Cortex of kidney (tissue), 1 donor: ENCODE measurements at places on chromosomes 5 and 9.

- DNase-seq: no peak
These were observed 130.9 kb downstream of the CCDC192 start for GRCh38 chr5:127834094-127834531.

DNA sequence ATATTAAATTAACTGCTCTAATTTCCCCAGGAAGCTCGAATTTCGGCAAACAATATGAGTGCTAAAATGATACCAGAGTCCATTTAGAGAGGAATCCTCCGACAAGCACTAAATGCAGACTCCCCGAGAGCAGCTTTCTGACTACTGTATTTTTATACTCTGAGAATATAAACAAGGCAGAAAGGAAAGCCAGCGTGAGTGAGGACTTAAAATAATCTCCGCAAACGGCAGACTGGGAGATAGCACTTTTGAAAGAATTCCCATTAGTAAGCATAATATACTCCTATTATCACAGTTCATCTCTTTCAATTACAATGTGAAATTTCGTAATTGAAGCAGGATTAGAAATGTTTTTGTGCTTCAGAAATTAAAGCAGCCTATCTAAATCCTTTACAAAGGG, 269.4 kb upstream of the PANK3 start:
- DNase-seq: no peak

DNA sequence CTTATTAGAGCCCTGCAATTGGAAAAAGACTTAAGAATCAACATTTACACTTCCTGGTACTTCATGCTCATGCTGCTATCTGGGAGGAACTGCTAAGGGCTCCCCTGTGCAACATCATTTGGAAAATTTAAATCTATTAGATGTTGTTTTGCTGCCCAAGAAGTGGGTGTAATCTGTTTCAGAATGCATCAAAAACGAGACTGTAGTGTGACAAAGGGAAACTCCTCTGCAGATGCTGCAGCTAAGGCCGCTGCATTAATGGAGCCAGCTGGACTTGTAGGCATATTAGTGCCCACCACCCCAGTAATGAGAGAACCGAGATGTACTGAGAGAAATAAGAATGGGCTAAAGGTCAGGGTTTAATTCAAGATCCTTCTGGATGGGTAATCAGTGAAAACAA, 11.1 kb upstream of the PAIP1 start:
- no peak for DNase-seq

GRCh38 chr9:20580673-20581072, 41.6 kb downstream of the MLLT3 start:
- no peak for DNase-seq

GRCh38 chr5:157463081-157463480, 3.1 kb downstream of the NIPAL4 start:
- no peak for DNase-seq

DNA sequence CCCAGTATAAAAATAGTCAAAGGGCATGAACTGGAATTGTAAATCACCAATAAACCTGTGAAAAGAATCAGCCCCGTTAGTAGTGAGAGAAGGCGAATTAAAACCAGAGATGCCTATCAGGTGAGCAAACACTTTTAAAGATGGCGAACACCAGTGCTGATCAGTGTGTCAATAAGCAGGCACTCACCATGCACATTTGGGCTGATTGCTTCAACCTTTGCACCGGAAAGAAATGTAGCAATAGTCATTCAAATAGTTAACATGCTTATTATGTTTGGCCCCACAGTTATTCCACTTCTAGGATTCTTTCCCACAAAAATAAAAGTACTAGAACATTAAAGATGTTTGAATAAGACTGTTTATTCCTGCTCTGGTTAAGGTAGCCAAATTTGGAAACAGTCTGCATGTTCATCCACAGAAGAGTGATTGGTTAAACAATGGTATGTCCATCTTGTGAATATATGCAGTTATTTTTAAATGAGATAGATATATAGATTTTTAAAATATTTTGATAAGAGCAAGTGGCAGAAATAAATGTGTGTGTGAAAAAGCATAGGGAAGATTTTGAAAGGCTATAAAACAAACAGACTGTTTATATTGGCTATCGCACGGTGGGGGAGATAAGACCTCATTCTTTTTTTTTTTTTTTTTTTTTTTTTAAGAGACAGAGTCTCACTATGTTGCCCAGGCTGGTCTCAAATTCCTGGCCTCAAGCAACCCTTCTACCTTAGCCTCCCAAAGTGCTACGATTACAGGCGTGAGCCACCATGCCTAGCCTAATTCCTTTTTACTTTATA, 112.2 kb downstream of the PIP5K1B start:
- DNase-seq: no peak

GRCh38 chr5:66284588-66285342, 140.7 kb downstream of the SREK1 start:
- no peak for DNase-seq

GRCh38 chr5:130795037-130795436, 370.0 kb downstream of the HINT1 start:
- no peak for DNase-seq

DNA sequence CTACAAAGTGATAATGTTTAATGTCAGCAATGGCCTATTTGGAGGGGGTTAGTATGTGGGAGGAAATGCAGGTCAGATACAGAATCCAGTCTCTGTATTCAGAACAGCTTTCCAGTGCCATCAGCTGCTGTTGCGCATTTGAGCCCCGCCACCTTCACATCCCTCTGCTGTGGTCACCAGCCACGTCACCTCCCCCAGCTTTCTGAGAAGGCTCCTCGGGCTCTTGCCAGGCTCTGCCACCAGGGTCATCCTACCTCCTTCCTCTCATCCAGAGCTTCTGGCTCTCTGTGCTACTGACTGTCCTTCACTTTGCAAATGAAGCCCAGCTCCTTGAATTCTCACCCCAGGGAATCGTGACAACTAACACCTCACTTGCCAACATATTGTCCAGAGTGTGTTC, 138.8 kb downstream of the PIK3R1 start:
- DNase-seq: no peak

DNA sequence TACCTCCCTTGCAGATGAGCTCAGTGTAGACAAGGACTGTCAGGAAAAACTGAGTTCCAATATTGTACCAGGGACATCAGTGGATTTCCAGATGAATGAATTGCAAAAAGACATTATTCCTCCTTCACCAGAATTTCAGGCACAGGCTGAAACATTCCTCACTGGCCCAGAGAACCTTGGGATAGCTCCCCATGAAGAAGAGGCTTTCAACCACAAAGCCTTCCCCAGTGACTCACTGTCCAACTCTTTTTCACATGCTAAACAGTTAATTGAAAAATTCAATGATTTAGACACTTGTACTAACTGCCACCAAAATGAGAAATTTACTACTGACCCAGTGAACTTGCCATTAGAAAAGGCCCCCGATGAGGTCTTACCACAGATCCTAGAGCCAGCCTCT, 144.5 kb downstream of the UNC13B start:
- no peak for DNase-seq

DNA sequence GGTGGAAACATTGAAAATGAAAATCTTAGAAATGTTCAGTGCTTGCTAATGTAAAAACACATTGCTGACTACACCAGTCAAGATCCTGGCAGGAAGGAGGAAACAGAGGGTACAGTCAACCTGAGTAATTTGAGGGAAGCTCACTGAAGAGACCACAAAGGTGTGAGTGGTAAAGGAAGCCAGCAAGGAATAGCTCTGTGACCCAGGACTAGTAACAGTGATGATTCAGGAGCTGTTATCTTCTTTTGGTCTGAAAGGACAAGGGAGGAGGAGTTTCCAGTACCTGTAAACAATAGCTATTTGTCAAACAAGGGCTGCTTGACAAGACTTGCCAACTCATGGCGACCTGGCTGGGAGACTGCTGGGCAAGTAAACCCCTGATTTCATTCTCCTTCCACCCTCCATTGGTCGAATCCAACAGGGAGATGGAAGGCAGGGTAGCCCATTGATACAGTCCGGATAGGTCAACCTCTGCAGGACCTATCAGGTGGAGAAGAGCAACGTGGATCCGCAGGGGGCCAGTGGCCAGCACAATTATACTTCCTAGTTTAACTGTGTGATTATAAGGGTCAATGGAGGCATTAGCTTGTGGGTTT, 68.1 kb downstream of the MAMDC2 start:
- DNase-seq: no peak

DNA sequence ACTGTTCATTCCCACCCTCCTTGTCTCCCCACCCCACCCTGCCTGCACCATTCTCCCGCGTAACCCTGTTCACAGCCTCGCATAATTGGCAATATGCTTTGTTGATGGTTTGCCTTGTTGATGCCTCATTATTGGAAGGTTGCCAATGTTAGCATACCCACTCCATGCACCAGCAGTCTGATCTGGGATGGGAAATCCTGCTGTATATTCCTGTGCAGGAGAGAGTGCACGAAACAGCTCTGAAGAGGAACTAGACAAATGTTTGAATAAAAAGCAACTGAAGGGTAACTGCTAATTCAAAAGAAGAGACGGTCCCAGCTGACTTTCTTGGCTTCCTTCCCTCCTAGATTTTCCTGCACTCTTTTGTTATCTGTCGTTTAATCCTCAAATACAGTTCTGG, 271.7 kb upstream of the TLE4 start:
- no peak for DNase-seq

DNA sequence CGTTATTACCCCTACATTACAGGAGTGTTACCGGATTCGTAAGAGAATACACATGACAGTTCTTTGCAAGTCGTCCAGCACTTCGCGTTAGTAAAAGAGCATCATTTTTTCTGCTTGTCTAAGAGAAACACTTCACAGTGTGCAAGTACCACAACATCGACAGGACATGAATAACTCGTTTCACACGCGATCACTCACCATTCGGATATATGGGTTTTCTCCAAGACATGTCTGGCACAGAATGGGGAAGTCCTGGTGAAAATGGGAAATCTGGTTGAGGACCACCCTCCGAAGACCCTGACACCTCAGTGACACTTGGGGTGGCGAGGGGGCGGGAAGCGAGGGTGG, 642 bp downstream of the RBM22 start:
- DNase-seq: no peak

GRCh38 chr5:83576341-83576740, 104.8 kb downstream of the VCAN start:
- DNase-seq: no peak

DNA sequence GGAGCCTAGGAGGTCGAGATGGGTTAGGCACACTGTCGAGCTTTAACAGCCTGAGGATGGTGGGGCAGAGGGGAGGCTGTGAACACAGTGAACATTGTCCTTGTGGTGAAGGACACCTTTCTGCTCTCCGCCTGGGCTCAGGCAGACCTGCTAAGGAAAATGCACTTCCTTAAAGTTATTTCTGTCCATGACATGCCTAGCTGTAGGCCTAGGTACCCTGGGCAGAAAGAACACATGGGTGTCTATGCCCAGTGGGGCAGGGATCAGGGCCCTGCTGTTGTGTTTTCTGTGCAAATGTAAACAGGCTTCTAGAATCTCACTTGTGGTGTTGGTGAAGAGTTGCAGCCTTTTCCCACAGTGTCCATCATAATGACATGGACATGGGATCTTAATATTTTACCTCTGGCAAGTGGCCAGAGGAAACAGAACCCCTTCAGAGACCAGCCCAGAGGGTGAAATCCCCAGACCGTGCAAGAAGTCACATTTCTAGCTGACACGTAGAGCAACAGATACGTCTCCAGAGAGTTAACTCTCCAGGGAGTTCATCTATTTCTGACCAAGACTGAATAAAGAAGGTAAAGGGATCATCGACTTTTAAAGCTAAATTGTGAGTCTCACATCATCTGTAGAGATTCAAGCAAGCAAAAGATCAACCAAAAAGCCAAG, 79.2 kb downstream of the C9orf152 start:
- DNase-seq: no peak

GRCh38 chr9:72150661-72151060, 1.4 kb downstream of the GDA start:
- no peak for DNase-seq

DNA sequence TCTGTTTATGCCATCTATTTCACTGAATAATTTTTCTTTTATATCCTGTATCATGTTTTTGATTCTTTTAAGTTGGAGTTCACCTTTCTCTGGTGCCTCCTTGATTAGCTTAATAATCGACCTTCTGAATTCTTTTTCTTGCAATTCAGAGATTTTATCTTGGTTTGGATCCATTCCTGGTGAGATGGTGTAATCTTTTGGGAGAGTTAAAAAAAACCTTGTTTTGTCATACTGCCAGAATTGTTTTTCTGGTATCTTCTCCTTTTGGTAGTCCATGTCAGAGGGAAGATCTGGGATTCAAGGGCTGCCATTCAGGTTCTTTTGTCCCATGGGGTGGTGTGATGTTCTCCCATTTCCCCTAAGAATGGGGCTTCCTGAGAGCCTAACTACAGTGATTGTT, 800.8 kb upstream of the TYRP1 start:
- no peak for DNase-seq

DNA sequence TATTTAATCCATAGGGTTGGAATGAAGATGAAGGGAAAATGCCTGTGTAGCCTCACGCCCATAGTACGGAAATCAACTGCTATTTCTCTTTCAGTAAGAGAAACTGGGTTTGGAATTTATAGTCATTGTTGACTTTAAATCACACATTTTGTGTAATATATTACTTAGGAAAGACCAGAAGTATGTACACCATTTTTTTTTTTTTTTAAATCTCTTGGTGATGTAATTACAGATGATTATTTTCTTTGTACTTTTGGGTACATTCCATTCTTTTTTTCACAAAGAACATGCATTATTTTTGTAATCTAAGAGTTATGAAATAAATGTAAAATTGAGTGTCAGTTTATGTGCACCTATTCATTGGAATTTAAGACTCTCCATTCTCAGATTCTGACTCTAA, 45.7 kb downstream of the POC5 start:
- no peak for DNase-seq

DNA sequence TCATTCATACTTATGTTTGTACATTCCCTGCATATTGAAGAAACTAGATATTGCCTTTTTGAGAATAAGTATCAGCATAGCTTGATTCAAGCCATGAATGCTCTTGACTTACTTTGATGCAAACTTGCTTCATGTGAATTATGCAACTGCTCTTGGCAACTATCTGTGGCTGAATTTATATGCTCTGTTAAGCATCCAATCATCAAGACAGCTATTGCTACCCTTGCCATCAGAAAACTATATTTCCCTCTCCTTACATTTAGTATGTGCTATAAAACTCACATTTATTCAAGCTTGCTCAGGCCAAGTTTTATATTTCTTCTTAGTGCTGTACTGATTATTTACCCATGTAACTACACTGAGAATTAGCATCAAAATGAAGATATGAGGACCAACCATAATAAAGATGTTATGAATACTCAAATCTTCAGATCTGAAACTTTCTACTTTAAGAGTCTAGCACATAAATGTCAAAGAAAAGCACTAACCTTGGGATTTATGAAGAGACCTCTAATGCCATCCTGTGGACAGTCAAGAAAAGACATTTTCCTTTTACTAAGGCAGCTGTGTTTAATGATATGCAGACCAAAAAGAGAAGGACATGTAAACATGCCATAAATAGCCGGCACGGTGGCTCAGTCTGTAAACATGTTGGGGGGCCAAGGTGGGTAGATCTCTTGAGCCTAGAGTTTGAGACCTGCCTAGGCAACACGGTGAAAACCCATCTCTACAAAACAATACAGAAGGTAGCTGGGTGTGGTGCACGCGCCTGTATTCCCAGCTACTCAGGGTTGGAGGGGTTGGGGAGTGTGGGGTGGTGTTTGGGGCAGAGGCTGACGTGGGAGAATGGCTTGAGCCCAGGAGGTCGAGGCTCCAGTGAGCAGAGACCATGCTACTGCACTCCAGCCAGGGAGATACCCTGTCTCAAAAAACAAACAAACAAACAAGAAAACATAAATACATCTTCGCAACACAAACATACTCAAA, 267.0 kb upstream of the TYRP1 start:
- no peak for DNase-seq
